ENCODE measurements at places on chromosomes 5 and 9.

DNA sequence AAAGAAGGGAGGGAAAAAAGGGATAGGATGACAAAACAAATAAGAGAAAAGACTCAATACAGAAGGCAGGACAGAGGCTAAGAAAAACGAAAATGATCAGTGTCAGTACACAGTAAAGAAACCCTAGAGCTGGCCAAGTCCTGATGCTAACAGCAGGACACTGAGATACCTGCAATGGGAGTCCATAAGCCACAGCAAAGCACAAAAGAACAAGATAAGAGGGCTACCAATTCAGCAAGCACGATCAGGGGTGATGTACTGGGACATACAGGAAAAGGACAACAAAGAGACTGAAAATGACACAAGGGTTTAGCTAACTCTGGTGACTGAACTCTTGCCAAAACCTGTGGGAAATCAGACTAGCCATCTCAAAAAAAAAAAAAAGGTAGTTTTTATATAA is 1072.6 kb upstream of the COX7C start:
- DNase-seq = no peak

- no peak for DNase-seq
Observed at GRCh38 chr5:172832383-172833315, 1.4 kb upstream of the ERGIC1 start.

DNA sequence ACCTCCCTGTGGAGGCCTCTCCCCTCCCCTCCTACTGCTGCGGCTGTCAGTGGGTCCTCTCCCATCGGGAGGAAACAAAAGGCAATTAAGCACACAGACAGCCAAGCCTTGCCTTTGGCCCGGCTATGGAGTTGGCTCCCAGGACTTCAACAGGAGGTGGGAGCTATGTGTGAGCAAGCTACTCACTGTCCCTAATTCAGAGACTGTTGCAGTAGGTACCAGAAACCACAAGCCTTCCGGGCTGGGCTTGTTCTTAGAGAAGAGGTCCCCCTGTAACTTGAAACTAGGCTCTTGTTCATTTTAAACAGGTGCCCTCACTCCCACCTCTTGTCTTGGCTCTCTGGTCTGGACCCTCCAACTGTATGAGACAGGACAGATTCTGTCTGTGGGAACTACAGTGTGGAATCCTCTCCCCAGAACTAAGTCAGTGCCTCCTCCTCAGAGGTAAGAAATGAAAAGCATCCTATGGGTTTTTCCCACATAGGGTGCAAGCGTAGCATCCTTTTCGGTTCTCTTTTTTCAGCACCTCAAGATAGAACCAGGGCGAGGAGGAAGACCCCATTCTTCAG is 561.1 kb downstream of the EBF1 start:
- DNase-seq = no peak

DNA sequence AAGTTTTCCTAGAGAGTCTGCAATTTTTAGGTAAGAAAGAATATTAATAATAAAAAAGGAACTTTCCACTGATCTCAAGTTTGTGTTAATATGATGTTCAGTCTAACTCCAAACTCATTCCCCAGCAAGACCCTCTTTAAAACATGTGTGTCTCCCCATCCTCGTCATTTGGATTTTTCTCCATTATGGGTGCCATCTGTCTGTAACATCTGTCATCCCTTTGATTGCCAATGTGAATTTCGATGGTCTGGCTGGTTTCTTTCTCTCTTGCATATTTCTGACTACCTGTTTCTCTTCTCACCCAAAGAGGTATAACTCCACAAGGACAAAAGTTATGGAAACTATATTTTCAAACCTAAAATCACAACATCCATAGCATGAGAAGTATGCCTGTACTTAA is 4.4 kb downstream of the TAS2R1 start:
- no peak for DNase-seq

- DNase-seq = no peak
Observed at GRCh38 chr5:82301190-82301589, 23.0 kb upstream of the RPS23 start.

- no peak for DNase-seq
Observed at GRCh38 chr9:108017671-108018070, 528.1 kb upstream of the KLF4 start.

GRCh38 chr5:1555011-1555807 is 31.4 kb upstream of the LPCAT1 start:
- peak; percentile 85 for DNase-seq

DNA sequence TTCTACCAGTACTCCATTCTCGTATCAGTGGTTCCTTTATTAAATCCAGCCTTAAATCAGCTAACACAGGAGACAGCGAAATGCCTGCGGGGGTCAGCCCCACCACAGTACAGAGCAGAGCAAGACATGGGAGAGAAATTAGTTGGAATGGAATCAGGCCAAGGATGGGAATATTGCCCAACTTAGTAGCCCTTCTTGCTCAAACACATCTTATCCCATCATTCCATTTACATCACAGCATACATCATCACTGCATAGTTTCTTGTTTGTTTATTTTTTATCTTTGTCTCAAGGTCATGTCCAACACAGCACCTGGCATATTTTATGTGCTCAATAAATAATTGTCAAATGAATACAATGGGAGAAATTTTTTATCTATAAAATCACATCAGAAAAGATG is 34.3 kb upstream of the DAB2 start:
- DNase-seq = no peak

GRCh38 chr5:53956632-53957031 is 353.7 kb downstream of the ARL15 start:
- no peak for DNase-seq

DNA sequence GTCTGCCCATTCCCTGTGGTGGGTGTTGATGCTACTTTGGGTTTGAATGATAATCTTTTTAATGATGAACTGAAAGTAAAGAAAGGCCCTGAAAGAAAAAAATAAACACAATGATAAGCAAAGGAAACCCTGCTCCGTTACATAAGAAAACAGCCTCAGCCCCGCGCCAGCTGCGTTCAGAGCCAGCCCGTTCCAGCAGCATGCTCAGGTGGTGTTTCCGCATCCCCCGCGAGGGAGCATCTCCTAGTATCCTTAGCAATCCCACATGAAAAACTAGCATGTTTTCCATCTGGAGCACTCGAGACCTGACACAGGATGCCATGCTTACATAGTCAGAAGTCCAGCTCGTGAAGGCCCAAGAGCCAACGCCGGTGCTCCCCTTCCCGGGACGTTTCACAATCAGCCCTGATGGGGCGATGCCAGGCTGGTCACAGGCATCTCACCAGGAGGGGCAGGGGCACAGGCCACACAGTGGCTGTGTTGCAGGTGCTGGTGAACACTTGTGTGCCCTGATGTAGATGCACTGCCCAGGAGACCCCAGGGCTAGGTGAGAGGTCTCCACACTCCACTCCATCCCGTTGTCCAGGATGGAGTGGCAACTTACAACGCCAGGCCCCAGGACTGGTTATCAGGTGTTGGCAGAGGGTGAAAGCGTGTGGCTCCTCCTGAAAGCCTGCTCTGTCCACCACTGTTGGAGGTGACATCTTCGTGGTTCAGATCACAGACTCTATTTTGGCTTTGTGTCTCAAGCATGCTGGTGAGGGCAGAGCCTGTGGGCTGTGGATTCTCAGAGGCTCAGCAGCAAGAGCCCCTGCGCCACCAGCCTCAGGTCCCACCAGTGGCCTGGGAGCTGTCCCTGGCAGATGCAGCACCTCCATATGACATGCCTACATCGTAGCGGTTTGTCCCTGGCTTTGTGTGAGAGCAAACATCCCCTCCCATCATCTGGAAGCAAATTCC is 246.8 kb upstream of the IRX1 start:
- no peak for DNase-seq

- no peak for DNase-seq
Observed at GRCh38 chr9:134395002-134395517, 68.8 kb downstream of the RXRA start.

- DNase-seq = no peak
Observed at GRCh38 chr9:90029996-90030395, 425.2 kb downstream of the GADD45G start.

DNA sequence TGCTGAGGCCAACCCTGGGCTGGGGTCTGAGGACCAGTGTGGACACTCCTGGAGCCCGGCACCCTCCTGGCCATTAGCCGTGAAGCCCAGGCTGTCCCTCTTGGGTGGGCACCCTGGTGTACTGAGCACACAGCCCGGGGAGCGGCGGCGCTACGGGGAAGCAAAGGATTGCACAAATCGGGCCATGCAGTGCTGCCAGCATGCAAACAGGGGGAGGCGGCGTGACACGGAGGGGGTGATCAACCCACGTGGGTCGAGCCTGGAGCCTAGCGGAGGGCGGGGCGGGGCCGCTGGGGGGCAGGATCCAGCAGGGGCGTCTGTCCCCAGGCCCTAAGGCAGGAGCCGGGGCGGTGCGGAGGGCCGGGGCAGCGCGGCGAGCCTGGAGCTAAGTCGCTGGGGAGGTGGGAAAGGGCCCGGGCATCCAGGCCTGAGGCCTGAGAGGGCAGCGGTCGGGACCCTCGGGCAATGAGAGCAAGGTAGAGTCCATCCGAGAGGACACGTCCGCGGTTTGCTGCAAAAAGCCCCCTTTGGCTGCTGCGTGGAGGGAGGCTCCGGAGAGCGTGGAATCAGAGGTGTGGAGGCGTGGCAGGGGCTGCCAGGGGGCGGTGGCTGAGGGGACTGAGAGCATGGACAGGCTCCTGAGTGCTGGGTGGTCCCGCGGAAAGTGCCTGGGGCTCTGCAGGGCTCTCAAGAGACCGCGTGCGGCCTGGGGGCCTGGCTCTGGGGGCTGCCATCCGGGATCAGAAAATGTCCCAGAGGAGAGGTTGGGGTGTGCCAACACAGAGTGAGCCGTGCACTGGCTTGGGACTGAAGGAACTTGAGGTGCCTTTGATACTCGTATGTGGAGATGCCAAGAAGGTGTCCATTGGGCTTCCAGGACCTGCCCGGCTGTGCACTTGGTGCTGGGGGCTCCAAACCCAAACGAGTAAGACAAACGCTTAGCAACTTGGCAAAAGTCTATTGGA is 94.2 kb downstream of the BARX1 start:
- DNase-seq = no peak

- no peak for DNase-seq
Observed at GRCh38 chr5:129541648-129542251, 81.7 kb downstream of the ADAMTS19 start.

DNA sequence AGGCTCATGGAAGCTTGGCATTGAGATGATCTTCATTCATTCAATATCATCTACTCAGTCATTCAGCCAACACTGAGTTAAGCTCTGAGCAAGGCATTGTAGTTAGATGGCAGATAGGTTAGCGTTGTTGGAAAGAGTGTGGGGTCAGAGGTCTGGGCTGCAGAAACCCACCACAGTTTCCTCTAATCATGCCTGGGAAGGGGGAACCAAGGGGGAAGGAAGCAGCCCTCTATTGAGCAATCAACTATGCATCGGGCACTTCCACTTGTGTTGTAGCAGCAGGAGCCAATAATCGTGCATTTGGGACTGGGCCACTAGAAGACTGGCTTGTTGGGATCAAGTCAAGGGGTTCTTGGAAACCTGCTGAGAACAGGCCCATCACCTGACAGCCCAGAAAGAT is 139.1 kb downstream of the PIP5K1B start:
- no peak for DNase-seq

DNA sequence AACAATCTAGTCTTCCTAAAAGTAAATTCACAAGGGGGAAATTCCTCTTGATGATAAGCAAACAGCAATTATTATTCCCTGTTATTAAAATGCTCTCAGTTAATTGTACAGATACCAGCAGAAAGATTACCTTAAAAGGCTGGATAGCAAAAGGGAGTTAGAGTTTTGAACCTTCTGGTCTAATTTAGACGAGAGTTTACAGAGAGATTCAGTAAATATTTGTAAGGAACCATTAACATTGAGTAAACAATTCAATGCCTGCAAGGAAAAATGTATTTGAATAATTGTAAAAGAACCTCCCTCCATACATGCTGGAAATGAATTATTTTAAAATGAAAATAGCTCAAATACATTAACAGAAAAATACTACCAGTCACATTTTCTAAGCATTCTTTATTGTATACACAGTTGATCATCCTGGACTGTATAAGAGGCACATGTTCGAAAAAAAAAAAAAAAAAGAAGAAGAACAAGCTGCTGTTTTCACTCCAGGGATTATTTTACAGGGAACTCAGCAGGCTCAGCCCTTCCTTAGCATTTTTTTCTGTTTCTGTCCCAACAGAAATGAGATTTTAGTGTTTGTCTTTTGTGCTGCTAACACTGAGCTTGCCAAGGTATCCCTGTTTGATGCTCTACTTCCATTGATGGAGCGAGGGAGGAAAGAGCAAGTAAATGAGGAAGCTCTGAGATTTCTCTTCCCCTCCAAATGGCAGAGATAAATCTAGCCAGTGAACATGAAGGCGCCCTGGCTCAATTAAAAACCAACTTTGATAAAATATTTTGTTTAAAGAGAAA is 141.1 kb downstream of the ENC1 start:
- no peak for DNase-seq

DNA sequence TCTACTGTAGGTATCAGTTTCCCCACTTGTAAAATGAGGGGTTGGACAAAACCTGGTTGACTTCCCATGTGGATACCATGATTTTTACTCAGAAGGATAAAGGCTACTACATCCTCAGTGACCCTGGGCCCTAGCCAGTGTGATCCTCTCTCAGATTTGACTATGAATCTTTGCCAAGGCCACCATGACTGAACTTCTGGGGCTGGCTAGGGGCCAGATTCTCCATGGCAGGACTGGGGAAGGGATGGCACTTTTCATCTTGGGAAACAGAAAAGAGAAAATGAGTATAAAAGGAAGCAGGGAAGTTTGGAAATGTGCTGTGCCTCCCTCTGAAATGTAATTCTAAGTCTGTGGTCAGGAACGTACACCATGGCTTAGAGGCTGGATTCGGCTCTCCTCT is 1.4 kb upstream of the FSTL4 start:
- DNase-seq = no peak

DNA sequence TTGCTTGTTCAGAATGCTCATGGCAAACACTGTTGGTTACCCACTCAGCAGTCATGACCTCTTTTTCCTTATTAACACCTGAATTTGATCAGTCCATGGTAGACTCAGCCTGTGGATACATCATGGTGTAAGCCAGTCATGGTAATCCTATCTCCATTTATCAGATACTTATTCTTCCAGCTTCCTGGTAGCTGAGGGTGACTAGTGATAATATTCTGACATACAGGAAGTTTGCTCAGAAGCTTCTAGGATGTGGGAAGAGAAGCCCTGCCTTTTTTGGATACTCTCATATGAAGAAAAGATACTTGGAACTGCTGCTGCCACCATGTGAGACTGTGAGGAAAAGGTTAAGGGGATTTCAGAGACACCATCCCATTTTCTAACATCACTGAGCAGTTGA is 7.3 kb downstream of the GDA start:
- DNase-seq = no peak

DNA sequence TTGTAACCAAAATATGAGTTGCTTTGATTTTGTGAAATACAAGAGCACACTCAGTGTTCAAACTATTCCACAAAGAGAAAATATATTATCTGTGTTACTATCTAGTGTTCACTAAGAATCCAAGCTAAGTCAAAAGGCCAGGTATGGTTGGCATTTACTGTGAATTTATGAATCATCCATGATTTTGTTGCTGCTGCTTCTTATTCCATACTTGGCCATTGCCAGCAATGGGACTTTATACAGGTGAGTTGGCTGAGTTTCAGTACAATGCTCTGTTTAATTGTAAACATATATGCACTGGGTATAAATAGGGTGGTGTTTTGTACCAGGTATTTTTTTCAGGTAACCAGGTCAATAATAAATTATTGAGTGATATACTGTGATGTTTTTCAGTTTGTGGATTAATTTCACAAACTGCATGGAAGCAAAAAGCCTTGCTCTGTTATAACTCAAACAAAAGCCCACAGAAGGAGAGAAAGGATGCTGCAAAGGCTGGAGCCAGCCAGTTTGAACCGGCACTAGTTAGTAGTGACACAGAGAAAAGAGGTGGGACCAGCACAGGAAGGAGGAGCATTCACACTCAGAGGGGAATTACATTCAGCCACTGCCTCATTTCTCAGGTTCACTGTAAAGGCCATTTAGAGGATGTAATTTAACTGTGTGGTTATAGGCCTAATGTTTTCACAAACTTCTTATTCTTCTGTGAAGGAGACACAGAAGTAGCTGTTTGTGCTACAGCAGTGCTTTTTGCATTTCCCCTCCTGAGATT is 381.8 kb downstream of the ADGRV1 start:
- DNase-seq = peak; percentile 41

Measured in DMS79 (cell line).